ENCODE measurements at places on chromosomes 13 and 19.

GRCh38 chr13:112605531-112605990 lies 17.6 kb upstream of the TUBGCP3 start:
- no peak for DNase-seq

GRCh38 chr13:33730147-33730546 lies 87.8 kb upstream of the RFC3 start:
- DNase-seq: no peak

- peak; percentile 78 for DNase-seq
Observed at GRCh38 chr19:58021541-58022282, 12.1 kb upstream of the ZSCAN1 start.

DNA sequence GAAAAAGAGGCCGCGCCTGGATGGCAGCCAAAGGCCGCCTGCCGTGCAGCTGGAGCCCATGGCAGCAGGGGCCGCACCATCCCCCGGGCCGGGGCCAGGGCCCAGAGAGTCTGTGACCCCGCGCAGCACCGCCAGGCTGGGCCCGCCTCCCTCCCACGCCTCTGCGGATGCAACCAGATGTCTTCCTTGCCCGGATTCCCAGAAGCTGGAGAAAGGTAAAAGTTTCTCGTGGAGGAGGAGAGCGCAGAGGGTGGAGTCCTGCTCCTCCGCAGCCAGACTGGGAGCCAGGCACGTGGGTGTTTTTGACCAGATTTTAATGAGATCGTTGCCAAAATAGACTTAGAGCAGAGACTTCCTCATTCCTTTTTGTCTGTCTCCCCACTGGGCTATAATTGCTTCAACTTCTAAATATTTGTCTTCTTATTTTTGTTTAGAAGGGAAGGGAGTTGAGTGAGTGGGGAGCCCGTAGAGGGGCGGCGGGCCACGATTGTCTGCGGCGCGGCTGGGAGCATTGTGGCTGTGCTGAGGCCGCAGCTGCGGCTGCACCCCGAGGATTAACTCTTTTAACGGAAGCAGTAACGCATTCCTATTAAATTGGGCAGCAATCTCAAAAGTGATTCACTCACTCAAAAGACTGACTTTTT lies 22.8 kb upstream of the NDUFS7 start:
- peak; percentile 86 for DNase-seq

DNA sequence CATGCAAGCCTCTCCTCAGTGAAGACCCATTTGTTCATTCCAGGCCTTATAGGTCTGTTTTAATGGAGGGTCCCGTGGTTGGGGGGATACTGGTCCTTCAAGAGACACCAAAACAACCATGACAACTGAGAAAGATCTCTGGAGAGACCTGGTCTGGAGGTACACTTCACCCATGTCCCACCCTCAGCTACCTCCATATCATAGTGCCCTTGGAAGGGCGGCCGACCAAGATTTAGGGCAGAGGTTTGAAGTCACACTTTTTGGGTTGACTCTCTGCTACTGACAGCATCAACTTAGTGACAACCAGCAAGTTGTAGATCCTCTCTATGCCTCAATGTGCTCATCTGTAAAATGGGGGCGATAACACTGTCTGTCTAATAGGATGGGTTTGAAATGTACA lies 177.3 kb downstream of the TSHZ3 start:
- no peak for DNase-seq

DNA sequence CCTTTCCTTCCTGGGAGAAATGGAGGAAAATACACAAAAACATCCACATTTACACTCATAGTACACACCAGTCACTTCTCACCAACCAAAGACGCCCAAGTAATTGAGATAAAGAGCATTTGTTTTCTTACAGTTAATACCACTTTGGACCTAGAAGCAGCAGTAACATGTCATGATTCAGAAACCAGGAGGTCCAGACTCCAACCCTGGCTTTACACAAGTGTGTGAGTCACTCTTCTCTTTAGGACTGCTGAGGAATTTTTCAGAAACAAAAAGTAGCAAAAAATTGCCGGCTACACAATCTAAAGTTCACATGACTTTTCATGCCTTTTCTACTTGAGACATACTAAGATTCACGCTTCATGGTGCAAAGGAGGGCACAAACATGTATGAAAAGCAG lies 42.1 kb downstream of the TUBGCP3 start:
- no peak for DNase-seq

DNA sequence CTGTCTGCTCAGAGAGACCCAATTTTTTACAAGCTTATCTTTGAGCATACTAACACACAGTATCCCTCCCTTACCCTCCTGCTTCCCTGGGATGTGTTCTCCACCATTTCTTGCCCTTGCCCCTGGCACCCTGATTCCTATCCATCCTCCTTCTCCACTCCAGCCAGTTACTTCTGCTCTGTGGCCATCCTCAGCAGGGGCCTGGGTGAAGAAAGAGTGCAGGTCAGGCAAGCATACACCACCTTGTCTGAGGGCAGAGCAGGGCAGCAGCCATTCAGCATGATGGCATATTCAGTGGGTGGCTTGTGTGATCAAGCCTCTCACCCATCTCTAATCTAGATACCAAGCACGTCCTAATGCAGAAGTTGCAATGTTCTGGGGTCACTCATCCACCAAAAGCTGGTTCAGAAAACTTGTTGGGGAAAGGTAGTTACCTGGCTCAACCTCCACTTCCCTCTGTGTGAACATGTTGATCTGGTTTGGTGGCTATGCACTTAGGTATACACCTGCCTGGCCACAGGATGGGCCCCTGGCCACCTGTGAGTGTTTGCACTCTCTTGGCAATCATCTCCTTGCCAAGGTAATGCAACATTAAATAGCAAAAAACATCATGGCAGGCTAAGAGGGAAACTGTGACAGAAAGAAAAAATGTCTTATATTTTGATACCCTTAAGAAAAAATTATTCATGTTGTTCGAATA lies 900.3 kb upstream of the MIR17HG start:
- no peak for DNase-seq

DNA sequence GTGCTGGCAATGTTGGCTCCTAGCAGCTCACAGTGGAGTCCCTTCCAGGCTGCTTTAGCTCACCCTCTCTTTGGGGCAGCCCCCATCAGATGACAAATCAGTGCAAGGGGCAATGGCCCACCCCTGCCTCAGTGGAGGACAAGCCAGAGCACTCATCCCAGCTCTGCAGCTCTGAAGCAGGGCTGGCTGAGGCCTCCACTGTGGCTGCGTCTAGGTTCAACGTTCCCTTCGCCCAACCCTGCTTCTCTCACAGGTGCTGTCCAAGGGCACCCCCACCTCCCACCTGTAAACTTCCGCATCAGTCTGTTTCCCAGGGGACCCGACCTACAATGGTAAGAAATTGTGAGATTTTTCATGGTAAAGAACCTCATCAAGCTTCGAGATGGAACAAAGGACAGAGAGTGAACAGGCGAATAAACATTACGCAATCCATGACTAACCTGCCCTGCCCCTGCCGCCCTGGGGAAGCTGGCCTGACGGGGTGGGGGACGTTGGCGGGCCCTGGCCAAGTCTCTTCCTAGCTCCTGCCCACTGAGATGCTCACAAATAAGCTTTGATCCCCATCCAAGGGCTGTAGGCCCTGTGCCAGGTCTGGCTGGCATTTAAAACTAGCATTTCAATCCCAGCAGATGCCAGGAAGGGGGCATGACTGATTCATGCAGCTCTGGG lies 40.5 kb downstream of the DZIP1 start:
- no peak for DNase-seq

- peak; percentile 78 for DNase-seq
Observed at GRCh38 chr19:54430306-54431254, 15.3 kb downstream of the TTYH1 start.

GRCh38 chr19:29715701-29716581 lies 880 bp upstream of the C19orf12 start:
- DNase-seq: no peak

DNA sequence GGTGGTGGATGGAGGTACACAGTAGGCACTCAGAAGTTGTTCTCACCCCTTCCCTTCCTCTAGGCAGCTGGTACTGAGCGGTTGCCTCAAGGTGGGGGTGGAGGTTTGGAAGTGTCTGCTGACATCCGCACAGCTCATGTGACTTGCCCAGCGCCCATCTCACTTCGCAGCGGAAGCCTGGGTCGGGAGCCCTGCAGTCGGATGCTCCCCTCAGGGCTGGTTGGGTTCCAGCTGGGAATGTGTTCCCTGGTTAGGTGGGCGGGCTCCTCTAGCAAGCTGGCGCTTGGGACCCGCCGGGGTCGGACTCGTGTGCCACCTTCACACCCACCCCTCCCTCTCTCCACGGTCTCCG lies 10.2 kb downstream of the PPP1R37 start:
- DNase-seq: no peak

DNA sequence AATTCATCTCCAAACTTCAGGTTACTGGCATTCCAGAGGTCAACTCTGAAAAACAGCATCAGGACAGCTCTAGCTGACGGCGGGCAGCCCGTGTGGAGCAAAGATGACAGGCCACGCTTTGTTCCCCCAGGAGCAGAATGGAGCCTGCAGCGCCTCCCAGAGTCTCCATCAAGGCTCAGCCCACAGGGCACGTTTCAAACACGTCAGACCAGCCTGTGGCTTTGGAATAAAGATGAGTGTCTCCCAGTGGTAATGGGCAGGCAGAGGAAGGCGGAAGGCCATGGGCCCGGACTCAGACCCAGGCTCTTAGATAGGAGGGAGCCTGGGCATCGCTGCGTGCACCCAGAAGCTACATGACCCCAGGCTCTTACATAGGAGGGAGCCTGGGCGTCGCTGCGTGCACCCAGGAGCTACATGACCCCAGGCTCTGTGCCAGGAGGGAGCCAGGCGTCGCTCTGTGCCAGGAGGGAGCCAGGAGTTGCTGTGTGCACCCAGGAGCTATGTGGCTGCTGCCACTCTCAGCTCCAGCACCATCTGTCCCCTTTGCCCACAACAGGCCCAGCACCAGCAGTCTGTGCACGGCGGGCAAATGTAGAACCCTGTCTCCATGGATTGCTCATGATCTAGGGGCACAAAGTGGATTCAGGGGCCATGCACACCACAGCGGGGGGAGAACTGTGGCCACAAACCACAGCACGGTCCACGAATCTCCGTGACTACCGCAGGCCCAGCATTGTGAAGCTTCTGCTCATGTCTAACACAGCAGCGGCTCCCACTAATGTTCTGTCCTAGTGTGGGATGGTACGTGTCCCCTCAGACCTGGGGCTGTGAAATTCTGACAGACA lies 47.8 kb upstream of the C13orf46 start:
- DNase-seq: no peak

DNA sequence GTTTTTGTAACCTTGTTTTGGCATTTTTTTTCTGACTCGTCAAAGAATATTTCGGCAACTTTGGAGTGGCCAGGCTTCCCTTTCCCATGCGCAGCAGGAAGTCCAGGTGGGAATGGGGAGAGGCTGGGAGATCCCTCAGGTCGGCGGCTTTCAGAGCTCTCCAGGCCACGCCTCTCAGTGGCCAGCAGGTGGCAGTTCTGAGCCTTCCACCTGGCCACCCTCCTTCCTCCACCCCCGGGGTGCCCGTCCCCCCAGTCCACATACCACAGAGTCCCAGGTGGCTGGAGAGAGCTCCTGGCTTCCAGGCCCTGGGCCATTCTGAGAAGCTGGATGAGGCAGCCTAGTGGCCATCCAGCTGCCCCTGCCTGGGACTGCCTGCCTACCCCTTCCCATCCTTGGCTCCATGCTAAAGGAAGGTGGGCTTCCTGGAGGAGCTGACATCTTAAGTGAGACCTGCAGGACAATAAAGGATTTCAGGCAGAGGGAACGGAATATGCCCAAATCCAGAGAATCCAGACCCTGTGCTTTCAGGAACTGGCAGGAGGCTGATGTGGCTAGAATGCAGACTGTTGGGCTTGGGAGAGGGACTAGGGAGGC lies 46.3 kb downstream of the CCNE1 start:
- DNase-seq: no peak

DNA sequence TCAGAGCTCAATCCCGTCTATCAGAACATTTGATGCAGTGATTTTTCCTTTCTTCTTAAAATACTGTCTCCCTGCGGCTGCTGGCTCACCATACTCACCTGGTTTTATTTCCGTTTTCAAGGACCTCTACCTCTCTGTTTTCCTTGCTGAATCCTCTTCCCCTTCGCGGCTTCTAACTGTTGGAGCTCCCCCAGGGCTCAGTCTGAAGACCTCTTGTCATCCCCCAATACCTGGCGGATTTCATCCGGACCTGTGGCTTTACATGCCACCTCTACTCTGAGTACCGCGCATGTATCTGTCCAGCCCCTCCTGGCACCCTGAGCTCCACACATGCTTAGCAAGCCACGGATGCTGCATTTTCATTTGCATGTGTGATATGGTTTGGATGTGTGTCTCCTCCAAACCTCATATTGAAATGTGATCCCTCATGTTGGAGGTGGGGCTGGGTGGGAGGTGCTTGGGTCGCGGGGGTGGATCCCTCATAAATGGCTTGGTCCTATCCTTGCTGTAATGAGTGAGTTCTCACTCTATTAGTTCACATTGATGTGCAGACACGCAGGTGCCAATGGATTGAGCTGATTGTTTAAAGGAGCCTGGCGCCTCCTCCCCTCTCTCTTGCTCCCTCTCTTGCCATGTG lies 106.2 kb upstream of the LSM14A start:
- DNase-seq: no peak

DNA sequence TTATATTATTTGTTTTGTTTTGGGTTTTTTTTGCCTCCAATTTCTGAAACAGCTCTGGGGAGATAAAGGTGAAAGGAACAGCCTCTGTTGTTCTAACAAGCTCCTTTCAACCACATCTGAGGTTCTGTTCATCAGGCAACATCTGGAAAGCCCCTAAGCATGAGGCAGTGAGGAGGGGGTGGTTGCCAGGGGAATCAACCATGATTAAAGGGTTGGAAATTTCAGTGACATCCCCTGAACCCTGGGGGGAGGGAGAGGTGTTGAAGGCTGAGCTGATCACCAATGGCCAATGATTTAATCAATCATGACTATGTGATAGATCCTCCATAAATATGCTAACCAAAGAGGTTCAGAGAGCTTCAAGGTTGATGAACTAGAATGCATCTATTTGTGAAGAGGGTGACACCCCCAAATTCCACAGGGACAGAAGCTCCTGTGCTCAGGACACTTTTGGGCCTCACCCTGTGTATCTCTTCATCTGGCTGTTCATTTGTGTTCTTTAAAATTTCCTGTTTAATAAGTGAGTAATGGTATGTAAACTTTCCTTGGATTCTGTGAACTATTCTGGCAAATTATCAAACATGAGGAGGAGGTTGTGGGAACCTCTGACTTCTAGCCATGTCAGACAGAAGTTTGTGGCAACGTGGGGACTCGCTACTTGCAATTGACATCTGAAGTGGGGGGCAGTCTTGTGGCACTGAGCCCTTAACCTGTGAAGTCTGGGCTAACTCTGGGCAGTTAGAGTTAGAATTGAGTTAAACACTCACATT lies 221.3 kb downstream of the NHLRC3 start:
- no peak for DNase-seq

- no peak for DNase-seq
Observed at GRCh38 chr13:21694831-21695230, 24.0 kb downstream of the FGF9 start.

GRCh38 chr13:39107561-39107960 lies 69.3 kb downstream of the NHLRC3 start:
- DNase-seq: no peak

DNA sequence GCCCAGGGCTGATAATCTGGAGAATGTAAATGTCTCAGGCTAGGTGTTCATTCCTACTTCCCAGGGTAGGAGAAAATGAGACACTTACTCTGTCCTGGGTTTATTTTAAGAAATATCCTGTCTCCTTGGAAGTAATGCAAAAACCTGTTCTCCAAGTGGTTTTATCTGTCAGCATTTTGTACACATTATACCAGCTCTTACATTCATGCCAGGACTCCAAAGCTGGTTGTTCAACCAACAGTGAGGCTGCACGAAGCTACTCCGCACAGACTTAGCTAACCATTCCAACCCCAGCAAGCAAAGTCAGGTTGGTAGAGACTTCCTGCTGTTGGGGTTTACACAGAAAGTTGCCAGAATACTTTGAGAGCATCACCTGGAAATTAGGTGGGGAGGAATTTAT lies 55.6 kb downstream of the SLC7A1 start:
- no peak for DNase-seq

Data from right hindlimb (tissue), 1 donor.